ENCODE measurements at places on chromosomes 3 and 15. TPM values are rescaled to one million over a fixed set of nuclear protein-coding genes. Genes with fewer than 3 reads are reported as not detected.

GRCh38 chr15:42108806-42109205, 14.4 kb upstream of the PLA2G4D start:
- no peak overlapping the region for H3K4me3 ChIP-seq
- no peak for DNase-seq
- H3K4me1 ChIP-seq, result no peaks in the 10 kb centered on the region
- H3K27me3 ChIP-seq, result peaks cover 3% of the 10 kb centered on the region
- H3K27ac ChIP-seq, result no peak overlapping the region

Gene EOMES
- total RNA-seq, result not detected

- H3K27ac ChIP-seq, result no peak overlapping the region
- H3K27me3 ChIP-seq, result no peaks in the 10 kb centered on the region
- H3K4me3 ChIP-seq, result no peak overlapping the region
- no peaks in the 10 kb centered on the region for H3K4me1 ChIP-seq
These were observed 30.5 kb downstream of the EDEM1 start for GRCh38 chr3:5217824-5218595.

Gene C15orf62
- 0.09 TPM for total RNA-seq

Gene DNASE1L3
- total RNA-seq, result 0.29 TPM
